Fibroblast of lung (primary cell): ENCODE measurements at places on chromosomes 5 and 9. TPM values are rescaled to one million over a fixed set of nuclear protein-coding genes. Genes with fewer than 3 reads are reported as not detected.

The PRDM9 gene
- total RNA-seq: not detected in 2 replicates

The ZBTB26 gene
- total RNA-seq: 5.1 and 5.6 TPM in 2 replicates

The ADAMTS16 gene
- total RNA-seq: under 0.01 and 0.17 TPM in 2 replicates

The SCAI gene
- 6.9 and 9.7 TPM in 2 replicates for total RNA-seq

The IFNK gene
- not detected in 2 replicates for total RNA-seq

The HSD17B3 gene
- total RNA-seq: 0.17 TPM in 1 of 2 replicates, not detected in the other

The IL9 gene
- total RNA-seq: not detected in 2 replicates

DNA sequence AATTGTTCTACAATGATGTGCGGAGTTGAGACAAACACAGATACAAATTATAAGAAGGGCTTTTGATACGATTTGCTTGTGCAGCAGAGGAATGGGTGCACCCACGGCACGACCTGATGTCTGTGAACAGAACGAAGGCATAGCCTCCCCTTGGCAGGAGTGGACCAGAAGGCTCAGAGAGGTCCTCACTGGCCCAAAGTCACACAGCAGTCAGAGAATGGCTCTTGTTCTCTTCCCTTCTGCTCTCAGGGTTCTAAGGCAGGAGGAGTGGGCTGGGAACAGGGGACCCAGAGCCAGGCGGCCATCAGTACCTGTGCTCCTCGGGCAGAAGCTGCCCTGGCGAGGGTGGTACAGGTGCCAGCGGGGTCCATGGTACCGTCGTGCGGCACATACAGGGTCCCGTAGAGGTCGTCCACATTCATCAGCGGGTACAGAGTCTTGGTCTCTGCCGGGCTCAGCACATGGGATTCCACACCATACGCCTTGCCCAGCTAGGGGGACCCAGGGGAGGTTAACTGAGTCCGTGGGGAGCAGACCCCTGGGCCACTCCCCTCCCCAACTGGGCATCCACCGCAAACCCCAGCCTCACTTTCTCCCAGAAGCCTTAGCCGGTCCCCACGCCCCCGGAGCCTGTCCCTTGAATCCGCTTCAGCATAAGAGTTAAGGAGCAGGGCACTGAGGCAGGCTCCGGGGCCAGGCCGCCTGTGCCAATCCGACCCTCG is 7.0 kb downstream of the SARDH start:
- no peak for DNase-seq

DNA sequence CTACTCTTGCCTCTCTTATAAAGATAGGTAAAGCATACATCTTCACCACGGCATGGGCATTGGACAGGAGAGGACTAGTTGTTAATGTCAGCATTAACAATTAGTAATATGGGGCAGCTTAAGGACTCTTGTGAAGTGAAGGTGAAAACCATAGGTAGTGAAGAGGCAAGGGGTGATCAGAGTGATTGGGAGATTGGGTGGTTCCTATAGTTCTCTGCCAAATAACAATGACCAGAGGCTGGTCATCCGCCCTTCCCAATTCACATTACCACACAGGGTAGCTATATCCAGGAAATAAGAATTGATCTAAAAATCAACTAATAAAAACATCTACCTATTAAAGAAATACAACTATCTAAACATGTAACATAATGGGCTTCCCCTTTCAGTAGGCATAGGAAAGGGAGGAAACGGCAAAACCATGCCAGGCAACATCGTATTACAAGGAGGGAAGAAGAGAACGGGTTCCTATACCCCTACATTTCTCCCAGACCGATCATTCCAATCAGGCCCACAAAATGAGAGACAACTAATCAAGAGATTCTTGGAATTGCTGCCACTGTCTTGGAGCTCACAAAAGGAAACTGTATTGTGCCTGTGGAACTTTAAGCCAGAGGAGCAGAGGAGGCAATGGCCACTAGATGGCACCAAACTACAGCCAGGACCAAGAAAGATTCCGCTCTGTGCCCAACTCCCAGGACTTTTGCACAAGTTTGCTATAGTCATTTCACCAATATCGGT is 121.6 kb downstream of the FBXL17 start:
- peak; percentile 74 for DNase-seq

- DNase-seq: no peak
These were observed 11.4 kb upstream of the MACIR start for GRCh38 chr5:103247118-103247517.

DNA sequence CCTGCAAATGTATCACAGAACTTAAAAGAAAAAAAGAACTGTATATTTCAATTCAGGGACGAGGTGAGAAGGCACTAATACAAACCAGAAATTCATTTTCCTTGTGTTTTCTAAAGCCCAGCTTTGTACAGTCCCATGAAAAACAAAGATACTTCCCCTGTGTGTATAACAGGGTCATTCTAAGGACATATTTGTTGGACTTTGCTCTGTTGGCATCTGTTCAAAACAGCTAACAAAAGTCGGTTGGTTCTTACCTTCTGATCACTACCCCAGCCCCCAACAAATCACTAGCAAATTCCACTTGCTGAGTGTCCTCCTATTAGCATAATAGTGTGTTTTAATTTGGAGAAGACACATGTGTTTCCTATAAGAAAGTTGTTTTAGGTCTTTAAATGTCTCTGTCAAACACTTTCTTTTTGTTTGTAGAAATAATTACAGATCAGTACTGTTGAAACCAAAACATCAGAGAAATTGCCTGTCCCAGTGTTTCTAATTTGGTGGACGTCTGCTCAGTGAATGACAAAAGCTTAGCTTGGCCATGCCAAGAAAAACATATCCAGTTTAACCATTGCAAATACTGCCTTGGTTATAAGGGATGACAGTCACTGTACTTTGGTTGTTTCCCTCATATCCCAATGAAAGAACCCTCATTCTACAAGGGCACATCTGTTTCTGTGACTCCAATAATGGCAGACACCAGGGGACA is 480.5 kb downstream of the EBF1 start:
- no peak for DNase-seq

GRCh38 chr5:180613188-180613813 is 22.0 kb upstream of the SCGB3A1 start:
- DNase-seq: no peak

GRCh38 chr9:1421436-1421835 is 371.3 kb downstream of the DMRT2 start:
- no peak for DNase-seq

GRCh38 chr9:115850548-115851304 is 302.9 kb upstream of the PAPPA start:
- DNase-seq: peak; percentile 82
